ENCODE measurements at places on chromosomes 7 and 10. TPM values are rescaled to one million over a fixed set of nuclear protein-coding genes. Genes with fewer than 3 reads are reported as not detected.

DNA sequence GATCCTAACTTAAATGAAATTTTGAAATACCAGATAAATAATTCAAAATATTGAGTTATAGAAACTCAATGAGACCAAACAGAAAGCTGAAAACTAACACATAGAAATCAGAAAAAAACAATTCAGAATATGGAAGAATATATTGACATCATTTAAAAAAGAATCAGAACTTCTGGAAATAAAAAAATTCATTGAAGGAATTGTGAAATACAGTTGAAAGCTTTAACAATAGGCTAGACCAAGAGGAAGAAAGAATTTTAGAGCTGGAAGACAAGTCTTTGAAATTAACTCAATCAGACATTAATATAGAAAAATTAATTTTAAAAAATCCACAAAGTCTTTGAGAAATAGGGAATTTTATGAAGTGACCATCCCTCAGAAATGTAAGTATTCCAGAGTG is 36.8 kb upstream of the AKR1C1 start:
- DNase-seq = no peak

- peak; percentile 11 for DNase-seq
These were observed 36.0 kb downstream of the GNA12 start for GRCh38 chr7:2807845-2808772.

- DNase-seq = no peak
These were observed 651 bp downstream of the MYO3A start for GRCh38 chr10:25934621-25935139.

SEC23IP gene
- 76.9 TPM for total RNA-seq

UPK3B gene
- not detected for total RNA-seq

DNA sequence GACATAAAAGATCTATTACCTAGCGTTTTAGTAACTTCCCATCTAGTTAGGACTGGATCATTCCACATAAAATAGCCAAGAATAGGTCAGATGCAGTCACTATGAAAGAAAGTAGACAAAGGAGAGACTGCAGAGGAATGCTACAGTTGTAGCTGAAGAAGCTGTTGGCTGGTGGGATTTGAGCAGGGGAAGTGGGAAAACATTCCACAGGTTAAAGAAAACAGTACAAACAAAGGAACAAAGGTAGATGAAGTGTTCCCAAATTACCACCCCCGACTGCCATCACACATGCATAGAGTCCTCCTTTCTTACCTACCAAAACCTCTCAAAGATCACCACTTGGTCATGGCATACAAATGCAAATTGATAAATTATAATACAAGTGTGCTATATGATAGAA is 41.8 kb downstream of the DLD start:
- DNase-seq = no peak

DNA sequence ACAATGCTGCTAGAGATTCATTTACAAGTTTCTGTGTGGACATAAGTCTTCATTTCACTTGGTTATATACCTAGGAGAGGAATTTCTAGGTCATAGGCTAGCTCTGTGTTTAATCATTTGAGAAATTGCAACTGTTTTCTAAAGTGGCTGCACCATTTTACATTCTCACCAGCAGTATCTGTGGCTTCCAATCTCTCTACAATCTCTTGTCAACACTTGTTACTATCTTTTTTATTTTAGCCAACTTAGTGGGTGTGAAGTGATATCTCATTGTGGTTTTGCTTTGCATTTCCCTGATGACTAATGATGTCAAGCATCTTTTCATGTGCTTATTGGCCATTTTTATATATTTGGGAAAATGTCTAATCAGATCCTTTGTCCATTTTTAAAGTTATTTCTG is 53.0 kb upstream of the DRGX start:
- no peak for DNase-seq

STK32C gene
- not detected for total RNA-seq

DNA sequence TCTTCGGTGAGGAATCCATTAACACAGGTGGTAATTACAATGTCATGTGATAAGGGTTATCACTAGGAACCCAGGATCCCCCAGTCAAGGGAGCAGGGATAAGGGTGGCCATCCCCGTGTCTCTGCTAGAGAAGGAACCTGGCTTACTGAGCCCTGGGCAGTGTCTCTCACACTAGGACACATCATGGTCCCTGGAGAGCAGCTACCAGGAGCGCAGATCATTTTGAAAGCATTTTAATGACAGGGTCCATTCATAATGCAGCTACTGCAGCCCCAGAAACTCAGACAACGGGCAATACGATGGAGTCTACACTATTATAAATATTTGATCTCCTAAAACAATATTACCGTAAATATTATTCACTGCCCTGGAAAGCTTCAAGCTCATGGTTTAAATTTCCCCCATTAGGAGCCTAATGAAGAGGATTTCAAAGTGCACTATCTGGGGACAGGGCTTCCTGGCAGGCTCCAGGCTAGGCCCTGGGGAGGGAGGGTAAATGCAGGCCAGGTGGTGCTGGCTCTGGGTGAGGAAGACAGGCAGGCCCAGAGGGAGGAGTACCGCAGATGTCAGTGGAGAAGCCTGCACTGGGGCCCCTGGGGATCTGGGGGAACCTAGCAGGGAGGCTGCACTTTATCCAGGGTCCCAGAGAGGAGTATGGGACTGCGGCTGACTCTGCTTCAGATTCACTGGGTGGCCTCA is 52.6 kb upstream of the LOXL4 start:
- no peak for DNase-seq

PNLIP gene
- not detected for total RNA-seq

KLLN gene
- total RNA-seq = not detected

GRCh38 chr7:31002256-31002655 is 38.5 kb downstream of the GHRHR start:
- no peak for DNase-seq

DNA sequence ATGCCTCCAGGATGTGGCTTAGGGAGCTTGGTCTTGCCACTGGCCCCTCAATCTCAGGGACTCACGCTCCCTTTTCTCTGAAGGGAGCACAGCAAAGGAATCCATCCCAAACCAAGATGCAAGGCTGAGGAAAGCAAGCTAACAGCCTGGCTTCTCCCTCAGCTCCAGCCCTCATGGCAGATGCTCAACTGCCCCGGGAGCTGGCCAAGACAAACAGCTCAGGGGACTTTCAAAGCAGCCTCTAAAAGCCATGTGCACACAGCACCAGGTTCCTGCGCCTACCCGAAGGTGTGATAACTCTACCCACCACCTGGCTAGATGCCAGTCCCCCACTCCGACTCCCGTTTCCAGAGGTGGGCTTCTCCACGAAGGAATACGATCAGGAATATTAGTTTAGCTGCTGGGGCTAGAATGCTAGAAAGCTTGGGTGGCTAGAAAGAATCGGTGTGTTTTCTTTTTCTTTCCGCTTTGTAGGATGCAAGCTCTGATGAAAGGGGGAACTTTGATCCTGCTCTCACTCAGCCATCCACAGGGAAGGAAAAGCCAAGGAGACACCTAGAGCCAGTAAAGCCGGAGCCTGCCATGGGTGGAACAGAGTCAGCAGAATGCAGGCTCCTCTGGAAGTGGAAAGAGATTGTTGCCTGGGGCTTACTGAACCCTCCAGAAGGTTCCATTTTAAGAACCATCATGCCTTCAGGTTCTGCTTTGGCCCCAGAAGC is 89.0 kb upstream of the FGFR2 start:
- DNase-seq = no peak

DNA sequence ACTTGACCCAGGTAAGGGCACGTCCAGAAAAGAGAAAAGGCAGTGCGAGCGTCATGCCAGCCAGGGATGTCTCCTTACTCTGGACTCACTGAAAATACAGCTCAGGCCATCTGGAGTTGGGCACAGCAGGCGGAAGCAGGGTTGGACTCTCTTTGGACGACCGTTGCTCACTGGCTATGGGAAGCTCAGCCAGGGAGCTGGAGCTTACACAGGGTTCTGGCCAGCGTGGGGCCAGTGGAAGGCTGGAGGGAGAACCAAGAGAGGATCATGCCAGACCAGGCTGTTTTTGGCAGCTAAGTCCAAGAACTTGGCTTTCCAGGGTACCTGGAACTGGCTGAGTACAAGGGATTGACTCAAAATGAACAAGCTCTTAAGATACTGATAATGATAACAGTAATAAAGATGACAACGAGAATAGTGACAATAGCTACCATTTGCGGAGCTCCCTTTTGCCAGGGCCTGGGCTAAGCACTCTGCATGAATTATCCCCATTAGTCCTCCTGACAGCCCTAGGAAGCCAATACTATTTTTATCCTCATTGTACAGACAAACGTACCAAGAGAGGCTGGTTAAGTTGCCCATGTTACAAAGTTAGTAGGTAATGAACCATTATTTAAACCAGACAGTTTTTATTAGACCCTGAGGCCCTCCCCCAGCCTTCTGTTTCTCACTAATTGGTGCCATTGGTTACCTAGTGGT is 177.6 kb downstream of the PTPN20 start:
- DNase-seq = no peak

GRM8 gene
- not detected for total RNA-seq

EGR2 gene
- total RNA-seq = not detected

HMX3 gene
- total RNA-seq = not detected

GRCh38 chr7:138886501-138886917 is 88.5 kb upstream of the ATP6V0A4 start:
- DNase-seq = peak; percentile 80

DNA sequence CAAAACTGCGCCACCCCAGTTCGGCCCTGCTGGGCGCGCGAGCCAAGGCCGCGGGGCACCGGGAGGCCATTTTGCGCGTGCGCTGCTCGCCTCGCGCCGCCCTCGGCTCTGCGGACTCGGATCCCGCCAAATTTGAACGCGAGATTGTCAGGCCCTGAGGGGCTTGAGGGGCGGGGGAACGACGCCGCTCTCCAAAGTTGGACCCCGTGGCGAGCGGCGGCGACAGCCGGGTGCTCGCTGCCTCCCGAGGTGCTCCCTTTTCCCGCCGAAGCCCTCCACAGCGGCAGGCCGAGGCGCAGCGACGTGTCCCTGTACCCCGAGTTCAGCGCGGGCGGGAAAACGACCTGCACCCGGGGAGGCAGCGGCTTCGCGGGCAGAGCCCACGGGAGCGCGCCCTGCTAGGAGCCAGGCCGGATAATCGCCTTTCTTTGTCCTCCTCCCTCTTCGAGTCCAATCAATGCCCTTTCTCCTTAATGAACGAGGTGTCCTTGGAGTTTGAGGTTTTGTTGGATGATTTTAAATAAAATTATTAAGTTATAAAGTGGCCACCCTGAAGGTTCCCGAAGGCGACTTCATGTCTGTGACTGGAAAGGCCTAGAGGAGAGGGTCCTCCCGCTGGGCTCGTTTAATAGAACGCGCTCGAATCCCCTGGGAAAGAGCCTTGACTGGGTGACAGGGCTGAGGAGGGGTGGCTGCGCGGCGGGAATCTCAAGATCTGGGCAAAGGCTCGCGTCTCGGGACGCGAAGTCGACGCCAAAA is 10.7 kb upstream of the SPAG6 start:
- DNase-seq = no peak

PDE6C gene
- not detected for total RNA-seq

DNA sequence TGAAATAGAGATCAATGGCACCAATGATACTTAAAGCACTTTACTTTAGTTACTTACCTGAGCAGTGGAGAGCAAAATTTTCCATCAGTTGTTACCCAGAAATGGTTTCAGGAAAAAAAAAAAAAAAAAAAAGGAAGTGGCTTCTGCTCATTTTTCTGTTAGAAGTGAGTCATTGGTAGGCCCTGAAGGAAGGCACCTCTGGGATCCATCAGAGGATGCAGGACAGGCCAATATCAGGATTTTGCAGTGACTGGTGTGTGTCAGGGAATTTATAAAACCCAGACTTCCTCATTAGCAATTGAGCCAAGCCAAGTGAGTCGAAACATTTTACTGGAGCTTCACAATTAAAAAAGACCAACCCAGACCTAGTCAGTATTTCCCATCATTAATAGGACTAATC is 2.3 kb upstream of the SMIM30 start:
- DNase-seq = no peak

RPP30 gene
- 8.8 TPM for total RNA-seq

- no peak for DNase-seq
These were observed 348.7 kb upstream of the LRGUK start for GRCh38 chr7:133778472-133778871.

- DNase-seq = peak; percentile 51
These were observed 184.6 kb downstream of the FANK1 start for GRCh38 chr10:126080879-126081411.

HMX2 gene
- total RNA-seq = not detected

DNA sequence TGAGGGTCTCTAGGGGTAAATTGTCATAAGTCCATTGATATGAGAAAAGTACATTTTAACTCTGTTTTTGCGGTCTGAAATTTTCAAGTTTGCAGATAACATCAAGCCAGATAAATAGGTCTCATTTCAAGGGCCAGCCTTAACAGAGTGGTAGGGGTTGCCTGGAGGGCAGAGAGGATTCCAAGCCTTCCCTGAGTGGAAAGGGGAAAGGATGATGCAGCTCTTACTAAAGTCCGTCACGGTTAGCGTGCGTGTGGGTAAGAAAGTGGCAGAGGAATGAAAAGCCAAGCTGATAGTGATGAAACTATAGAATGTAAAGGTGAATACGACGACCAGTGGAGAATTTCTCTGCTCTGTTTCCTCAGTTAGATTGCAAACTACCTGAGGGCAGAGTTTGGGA is 71.6 kb downstream of the ADRA2A start:
- DNase-seq = no peak

DDC gene
- total RNA-seq = 95.0 TPM

DNA sequence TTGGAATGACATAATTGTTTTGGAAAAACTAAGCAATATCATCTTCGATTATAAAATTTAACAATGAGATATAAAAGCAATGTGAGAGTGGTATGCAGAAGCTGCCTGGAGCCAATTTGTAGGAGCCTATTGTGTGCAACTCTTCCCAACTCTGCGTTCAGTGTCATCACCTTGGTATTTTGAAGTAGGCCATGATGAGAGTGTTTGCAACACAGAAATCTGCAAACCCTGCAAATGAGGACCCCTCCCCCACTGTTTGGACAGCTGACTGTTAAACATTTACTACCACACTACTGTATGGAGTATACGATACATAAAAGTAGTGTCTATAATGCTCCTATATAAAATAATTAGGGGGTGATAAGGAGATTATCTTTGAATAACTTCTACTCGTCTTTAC is 531.3 kb downstream of the ATRNL1 start:
- no peak for DNase-seq

GRCh38 chr10:31315453-31315852 is 3.6 kb upstream of the ZEB1 start:
- no peak for DNase-seq

DNA sequence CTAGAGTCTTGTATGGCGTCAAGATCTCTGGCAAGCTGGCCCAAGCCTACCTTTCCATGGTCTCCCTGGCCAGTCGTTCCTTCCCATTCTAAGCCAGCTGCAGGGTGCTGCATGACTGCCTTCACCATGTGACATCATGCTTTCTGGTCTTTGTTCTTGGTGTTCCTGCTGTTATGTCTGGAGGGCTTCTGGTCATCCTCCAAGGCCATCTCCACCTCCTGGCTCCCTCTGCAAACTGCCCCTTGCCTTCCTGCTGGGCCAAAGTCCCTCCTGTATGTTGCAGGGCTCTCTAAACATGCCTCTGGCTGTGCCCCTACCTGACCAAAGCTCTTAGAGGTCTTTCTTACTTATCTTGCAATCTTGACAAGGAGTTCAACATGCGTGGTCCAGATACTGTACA is 44.4 kb upstream of the SHH start:
- DNase-seq = peak; percentile 17

GNAT3 gene
- total RNA-seq = not detected

ETV1 gene
- total RNA-seq = 0.29 TPM

Data from stomach (tissue), 19 donors.